ENCODE measurements at places on chromosomes 13 and 19. TPM values are rescaled to one million over a fixed set of nuclear protein-coding genes. Genes with fewer than 3 reads are reported as not detected.
A peak's percentile ranks its signal among the peaks of the same experiment; 100 is the strongest.

DNA sequence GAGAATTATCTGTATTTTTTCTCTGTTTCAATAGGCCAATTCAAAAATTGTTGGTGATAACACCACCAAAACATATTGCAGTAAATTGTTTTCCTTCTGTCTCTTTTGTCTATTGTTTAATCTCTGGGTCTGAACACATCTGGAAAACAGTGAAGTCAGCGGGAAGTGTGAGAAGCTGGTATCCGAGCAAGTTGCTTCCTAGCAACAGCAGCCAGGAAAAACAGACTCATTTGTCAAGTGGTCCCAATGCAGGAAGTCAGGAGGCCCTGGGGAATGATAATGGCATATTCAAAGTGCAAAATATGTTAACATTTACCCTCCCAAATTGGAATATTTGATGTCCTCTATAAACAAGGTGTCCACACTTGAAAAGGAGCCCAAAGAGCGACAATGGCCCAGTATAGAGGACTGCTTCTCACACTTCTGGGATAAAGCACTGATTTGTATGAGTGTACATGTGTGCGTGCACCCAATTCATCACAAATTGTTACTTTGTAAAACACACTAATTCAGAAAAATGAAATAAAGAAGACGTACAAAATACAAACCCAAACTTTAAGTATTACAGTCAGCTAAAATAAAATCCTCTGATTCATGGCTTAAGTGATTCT, 515.0 kb downstream of the TBC1D4 start:
- H3K4me1 ChIP-seq = no peaks in the 10 kb centered on the region
- H3K4me3 ChIP-seq = no peak overlapping the region
- H3K36me3 ChIP-seq = no peaks in the 10 kb centered on the region
- DNase-seq = no peak
- H3K27ac ChIP-seq = no peak overlapping the region

DNA sequence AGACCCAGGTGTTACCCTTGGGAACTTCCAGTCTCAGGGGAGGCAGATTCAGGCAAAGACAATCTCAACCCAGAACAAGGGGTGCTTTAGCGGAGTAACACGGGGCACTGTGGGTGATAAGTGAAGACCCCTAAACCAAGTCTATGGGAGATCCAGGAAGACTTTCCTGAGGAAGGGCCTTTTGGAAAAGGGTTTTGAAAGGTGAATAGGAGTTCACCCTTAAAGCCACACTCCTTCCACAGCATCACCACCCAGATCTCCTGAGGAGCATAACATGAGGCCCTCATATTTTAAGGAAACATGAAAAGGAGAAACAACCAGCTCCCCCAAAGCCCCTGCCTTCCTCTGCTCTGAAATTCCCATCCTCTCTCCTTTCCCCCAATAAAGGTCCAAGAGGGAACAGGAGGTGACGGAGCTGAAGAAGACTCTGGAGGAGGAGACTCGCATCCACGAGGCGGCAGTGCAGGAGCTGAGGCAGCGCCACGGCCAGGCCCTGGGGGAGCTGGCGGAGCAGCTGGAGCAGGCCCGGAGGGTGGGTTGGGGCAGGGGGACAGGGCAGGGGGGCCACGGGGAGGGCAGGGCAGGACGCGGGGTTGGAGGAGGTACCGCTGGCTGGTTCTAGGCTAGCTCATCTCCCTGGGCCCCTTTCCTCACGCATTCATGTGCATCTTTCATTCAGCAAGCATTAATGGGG, 52.7 kb downstream of the KCNC3 start:
- DNase-seq = no peak
- H3K27me3 ChIP-seq = no peaks in the 10 kb centered on the region
- no peak overlapping the region for H3K27ac ChIP-seq
- H3K4me3 ChIP-seq = no peak overlapping the region
- H3K36me3 ChIP-seq = no peaks in the 10 kb centered on the region
- H3K4me1 ChIP-seq = no peaks in the 10 kb centered on the region

DNA sequence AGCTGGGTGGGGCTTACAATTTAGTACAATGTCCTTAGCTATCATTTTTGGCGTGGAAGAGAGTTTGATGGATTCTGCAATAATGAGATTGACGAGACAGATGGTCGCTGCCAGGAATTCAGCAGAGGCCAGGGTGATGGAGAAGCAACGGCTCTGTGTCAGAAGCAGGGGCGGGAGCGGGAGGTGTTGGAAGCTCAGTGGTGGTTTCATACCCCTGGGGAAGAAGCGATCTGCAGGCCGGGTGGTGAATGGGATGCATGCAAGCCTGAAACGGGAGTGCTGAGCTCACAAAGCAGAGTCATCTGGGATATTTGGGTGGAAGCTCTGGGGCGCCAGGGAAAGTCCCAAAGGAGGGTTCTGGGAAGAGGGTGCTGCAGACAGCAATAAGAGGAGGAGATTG, 370.8 kb downstream of the ZNF536 start:
- no peaks in the 10 kb centered on the region for H3K4me1 ChIP-seq
- DNase-seq = no peak
- no peak overlapping the region for H3K4me3 ChIP-seq
- H3K27ac ChIP-seq = no peak overlapping the region

DNA sequence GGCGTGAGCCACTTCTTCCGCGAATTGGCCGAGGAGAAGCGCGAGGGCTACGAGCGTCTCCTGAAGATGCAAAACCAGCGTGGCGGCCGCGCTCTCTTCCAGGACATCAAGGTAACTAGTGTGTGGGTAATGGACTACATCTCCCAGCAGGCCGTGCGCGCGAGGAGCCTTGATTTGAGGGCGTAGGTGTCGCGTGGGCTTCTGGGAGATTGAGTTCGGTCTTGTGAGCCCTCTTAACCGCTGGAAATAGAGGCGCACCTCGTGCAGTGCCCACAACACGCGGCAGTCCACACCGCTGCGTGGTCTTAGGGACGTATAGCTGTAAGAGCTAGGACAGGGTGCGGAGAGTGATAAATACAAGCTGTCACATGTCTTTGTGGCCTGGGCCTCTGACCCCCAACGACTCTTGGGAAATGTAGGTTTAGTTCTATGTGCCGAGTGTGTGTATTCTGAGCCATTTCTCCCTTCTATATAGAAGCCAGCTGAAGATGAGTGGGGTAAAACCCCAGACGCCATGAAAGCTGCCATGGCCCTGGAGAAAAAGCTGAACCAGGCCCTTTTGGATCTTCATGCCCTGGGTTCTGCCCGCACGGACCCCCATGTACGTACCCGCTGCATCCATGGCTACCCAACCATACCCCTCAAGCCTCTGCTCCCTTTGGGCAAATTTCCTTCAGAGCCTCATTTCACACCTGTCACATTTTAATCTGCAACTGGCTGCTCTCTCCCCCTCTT, 864 bp downstream of the FTL start:
- peak; percentile 57 for DNase-seq
- H3K27ac ChIP-seq = peak overlapping the region; percentile 84
- peaks cover 23% of the 10 kb centered on the region for H3K36me3 ChIP-seq
- H3K27me3 ChIP-seq = no peaks in the 10 kb centered on the region
- H3K4me3 ChIP-seq = peak overlapping the region; percentile 97

DNA sequence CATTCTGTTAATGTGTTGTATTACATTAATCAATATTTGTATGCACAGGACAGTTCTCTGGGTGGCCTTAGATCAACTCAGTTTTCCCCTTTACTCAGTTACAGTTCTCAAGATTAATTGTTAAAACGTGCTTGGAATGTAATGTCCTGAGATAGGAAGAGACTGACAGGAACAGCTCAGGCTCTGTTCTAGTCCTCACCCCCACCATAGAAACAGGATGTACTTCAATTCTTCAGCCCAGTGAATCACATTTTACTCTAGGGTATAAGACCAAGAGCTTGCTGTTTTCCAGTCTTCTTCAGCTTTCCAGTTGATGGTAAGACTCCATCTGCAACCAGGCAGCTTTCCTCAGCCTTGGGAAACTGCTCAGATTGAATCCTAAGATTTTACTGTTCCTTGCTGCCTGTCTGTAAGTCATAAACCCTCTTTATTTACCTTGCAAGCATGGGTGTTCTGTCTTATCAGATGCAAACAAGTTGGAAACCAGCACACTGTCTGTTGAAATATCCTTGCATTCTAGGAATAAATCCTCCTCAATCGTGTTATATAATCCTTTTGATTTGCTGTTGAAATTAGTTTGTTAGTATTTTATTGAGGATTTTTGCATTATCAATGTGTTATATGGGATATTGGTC, 836.9 kb upstream of the PCDH9 start:
- H3K27me3 ChIP-seq = no peaks in the 10 kb centered on the region
- DNase-seq = no peak
- H3K4me3 ChIP-seq = no peak overlapping the region
- no peaks in the 10 kb centered on the region for H3K4me1 ChIP-seq

The KASH5 gene
- total RNA-seq = not detected

The CACNG7 gene
- total RNA-seq = not detected
